ENCODE measurements at places on chromosomes 11 and 22.
A peak's percentile ranks its signal among the peaks of the same experiment; 100 is the strongest.

DNA sequence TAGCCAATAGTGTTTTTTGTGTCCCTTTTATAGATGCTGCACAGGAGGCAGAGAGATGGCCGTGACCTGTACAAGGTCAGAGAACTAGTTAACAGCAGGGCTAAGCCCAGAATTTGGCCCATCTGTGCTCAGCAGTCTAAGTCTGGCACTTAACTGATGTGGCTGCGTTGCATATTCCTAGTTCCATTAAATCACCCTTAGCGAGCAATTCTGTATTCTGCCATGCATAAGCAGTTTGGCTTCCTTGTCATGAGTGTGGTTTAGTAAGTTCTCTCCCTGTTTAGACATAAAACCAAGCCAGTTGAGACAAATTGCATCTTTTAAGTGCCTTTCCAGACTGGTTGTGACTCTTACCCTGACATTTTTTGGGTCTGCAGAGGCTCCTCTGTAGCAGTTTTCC, 230.6 kb upstream of the TENM4 start:
- DNase-seq, result no peak

- DNase-seq, result no peak
These were observed 92.9 kb downstream of the SLC17A6 start for GRCh38 chr11:22431106-22431505.

DNA sequence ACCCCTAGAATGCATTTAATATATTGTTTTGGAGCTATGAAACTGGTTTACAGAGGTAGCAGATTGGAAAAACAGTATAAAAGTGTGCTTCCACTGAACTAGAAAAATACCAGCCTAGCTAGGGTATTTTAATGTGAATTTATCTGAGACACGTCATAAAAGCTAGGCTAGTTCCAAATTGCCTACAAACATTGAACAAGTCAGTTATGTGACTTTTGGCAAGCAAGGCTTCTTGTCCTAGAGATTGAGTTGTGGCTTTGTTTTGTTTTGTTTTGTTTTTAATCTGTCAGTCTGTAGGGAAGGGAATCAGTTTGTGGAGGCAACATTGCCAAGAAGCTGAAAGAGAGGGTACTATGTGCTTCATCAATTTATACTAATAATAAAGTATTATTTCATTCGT, 24.2 kb downstream of the RTN3 start:
- DNase-seq, result no peak

- no peak for DNase-seq
These were observed 65.1 kb downstream of the PRMT3 start for GRCh38 chr11:20452585-20452984.

- DNase-seq, result no peak
These were observed 20.0 kb downstream of the PPFIA1 start for GRCh38 chr11:70290361-70291065.

DNA sequence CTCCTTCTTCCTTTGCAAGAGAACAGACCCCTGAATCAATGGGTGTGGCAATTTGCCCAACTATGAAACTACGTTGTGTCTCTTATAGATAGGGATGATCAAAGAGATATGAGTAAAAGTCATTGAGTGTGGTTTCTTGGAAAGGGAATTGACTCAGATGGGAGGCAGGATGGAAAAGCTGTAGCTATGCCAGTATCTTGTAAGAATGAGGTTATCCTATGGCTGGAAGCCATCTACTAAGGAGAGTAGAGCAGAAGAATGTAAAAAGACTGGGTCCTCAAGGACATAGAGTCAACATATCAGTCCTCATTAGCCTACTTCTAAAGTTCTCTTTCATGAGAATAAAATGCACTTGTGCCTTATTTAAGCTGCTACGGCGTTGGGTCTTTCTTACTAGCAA, 78.9 kb upstream of the POU2AF2 start:
- no peak for DNase-seq

DNA sequence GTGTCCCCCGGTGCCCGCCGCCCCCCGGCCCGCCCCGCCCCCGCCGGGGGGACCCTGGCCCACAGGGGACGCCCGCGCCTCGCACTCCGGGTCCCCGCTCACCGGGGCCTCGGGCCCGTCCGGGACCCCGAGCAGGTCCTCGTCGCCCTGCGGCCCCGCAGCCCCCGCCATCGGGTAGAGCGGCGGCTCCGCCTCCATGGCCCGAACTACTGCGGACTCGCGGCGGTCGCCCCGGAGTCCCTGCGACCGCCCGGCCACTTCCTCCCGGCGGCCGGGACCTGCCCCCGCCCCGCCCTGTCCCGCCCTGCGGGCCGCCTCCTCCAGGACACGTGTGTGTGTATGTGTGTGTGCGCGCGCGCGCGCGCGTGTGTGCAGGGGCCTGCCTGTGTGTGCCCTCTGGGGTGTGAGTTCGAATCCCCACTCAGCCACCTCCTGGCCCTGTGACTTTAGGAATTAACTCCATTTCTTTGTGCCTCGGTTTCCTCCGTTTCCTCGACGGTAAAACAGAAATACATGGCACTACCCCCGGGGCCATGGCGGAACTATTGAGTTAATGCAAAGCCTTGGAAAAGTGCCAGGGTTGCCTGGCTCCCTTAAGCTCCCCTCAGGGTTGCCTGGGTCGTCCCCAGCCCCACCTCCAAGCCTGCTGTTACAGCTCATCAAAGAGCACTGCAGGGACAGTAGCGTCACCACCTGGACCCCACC, at the start of gene UNC93B1:
UNC93B1 (minus strand) TSS at position 252 of the 705 bp plus-strand sequence; CDS start at position 198, 54 bp downstream.
- peak; percentile 82 for DNase-seq

DNA sequence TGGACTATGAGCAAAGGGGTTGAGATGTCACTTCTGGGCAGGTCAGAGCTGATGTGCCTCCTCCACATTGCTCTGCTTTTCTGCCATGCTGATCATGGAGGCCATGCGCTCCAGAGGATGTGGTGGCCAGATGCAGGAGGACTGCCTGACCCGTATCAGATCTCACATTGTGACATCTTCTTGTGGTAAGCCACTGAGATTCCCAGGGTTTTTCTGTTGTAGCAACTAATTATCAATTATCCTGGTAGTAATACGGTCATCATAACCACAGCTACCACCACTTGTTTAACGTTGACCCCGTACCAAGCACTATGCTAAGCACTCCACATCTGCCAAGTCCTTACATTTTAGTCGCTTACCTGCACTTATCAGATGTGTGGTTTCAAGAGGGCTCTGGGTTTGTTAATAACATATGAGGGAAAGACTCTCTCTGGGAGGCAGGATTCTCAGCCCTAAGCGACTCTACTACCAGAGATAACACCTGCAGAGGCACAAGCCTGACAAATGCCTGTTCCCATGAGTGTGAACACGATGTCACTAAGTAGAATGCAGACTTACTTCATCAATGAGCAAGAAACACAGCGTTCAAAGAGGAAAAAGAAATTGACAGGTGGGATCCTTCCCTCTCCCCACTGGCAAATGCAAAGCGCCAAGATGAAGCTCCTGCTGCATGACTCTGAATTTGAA, 63.6 kb upstream of the TIMP3 start:
- DNase-seq, result no peak

DNA sequence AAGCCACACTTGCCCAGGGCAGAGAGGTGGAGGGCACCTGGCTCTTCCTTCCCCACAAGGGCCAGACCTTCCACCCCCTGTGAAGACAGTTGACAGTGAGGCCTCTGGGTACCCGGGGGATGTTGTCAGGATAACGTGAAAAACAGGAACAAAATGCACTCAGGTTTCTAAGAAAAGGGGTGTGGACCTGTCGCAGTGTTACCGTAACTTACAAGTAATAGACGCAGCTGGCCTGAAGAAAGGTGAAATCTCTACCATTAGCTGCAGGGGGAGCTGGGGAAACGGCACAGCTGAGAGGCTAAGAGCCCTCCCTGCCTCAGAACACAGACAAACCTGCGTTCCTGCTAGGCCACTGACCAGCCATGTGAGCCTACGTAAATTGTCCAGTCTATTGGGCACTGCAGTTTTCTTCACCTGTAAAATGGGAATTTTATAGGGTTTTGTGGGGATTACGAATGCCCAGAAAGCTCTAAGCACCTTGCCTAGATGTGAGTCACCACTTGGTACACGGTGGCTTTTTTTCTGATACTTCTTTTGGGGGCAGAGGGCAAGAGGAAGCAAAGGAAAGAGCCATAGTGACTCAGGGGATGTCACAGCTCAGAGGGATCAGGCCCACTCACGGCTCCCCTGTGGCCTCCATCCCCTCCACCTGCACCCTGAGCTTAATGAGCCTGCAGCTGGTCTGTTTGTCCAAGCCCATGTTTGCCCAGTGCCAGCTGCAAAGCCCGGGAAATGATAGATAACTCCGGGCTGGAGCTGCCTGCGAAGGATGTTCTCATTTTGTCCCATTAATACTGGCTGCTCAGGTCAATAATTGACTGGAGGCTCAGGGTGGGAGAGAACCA, 18.4 kb upstream of the CABP7 start:
- no peak for DNase-seq

- no peak for DNase-seq
These were observed 40.6 kb downstream of the FAM83F start for GRCh38 chr22:40035351-40035750.

- no peak for DNase-seq
These were observed 79.9 kb downstream of the AMBRA1 start for GRCh38 chr11:46513934-46514342.

DNA sequence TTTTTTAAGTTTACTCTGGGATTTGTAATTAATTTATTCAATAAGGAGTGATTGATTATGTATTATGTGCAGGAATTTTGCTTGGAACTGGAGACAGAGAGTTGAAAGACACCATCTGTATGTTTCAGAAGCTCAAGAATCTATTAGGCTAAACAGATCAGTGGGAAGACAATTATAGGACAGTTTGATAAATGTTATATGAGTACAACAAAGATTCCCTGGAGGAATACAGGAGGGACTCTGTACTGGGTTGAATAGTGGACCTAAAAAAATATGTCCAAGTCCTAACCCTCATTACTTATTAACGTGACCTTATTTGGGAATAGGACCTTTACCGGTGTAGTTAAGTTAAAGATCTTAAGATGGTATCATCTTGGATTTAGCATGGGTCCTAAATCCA, 681.2 kb downstream of the NELL1 start:
- no peak for DNase-seq

DNA sequence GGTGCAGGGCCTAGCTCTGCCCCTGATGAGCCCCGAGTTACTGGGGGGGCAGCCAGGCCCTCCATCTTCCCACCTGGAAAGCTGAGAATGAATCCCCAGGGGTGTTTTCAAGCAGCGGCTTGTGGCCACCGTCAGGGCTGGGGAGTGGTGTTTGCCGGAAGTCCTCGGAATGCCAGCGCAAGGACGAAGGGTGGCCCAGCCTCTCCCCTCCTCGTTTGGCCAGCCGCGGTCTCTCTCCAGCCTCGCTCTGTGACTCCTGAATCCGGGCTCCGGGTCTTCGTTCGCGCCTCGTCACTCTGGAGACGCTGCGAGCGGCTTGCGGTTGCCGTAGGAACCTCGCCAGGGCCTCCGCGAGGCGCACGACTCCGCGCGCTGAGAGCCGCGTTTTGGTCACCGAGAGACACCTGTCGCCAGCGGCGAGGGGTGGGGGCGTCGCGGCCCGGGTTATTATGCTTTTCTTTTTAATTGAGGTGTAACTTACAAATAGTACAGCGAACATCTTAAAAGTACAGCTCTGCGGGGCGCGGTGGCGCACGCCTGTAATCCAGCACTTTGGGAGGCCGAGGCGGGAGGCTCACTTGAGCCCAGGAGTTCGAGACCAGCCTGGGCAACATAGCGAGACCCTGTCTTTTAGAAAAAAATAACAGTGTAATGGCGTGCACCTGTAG, 6.3 kb upstream of the KDELR3 start:
- DNase-seq, result peak; percentile 77

DNA sequence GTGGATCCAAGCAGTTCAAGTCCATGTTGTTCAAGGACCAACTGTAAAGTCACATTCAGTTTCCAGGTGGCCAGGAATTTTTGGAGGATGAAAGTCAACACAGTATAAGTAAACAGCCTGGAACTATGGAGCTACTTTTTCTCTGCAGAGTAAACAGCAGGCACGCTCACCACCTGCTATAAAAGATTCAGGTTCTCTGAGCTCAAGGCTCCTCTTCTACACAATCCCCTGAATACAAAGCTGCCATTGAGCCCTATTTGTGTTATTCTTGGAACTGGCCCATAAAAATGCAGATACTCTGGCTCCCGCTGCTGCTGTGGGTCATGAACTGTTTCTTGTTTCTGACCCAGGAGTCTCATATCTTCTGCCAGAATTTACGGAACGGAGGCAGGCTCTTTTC, 56.9 kb upstream of the PRR5 start:
- no peak for DNase-seq

DNA sequence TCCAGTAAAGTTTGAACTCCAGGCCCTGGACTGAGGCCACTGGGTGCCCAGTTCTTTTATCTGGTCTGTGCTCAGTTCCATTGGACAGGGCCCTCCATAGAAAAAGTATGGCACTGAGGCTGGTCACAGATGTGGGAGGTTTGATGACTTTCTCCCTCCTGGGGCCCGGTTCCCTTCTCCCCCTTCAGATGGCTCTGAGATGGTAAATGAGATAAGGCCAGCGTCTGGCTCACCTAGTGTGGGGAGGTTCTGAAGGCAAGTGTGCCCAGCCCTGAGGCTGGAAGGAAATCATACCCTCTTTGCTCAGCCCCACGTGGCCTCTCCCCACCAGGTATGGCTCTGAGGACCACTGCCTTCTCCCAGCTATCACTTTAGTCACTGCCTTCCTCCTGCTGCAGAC, 1.5 kb upstream of the CLDN5 start:
- no peak for DNase-seq

DNA sequence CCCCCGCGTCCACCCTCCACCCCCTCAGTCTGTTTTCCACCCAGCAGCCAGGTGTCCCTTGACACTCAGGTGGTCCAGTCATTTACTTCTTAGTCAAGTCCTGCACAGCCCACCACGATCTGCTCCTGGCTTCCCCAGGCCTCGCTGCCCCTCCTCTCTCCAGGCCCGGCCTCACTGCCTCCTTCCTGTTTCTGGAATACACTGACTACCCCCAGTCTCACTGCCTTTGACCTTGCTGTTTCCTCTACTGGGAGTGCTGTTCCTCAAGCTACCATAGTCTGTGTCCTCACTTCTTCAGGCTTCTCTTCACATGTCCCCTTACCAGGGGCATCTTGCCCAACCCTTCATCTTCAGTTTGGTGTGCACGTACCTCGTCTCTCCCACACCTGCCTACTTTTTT, 7.4 kb downstream of the MCM5 start:
- no peak for DNase-seq

- DNase-seq, result no peak
These were observed 87.2 kb upstream of the NAV2 start for GRCh38 chr11:19625438-19625837.

- DNase-seq, result peak; percentile 11
These were observed 28.5 kb downstream of the CELF1 start for GRCh38 chr11:47524291-47524874.

- DNase-seq, result peak; percentile 86
These were observed 716 bp upstream of the DDB2 start for GRCh38 chr11:47213950-47214565.

DNA sequence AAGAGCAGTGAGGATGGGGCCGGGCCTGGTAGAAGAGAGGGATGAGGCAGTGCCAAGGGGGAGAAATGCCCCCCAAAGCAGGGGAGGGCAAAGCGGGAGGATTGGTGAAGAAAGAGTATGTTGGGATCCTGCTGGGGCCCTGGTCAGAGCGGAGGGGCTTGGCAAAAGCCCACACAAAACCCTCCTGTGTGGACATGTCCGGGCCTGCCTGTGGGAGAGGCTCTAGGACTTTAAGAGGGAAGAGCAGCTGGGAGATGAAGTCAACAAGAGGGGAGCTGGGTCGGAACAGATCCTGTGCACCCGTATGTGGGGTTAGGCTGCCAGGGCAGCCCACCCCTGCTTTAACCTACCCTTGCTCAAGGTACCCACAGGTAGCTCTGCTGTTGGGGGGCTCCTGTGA, 25.8 kb downstream of the ART5 start:
- DNase-seq, result no peak
